Fibroblast of mammary gland (primary cell): ENCODE measurements at places on chromosomes 5 and 9.
A peak's percentile ranks its signal among the peaks of the same experiment; 100 is the strongest.

- DNase-seq: no peak
Measured at GRCh38 chr5:180291234-180291940, 496 bp downstream of the MAPK9 start.

GRCh38 chr9:94817291-94818177 is 91.0 kb downstream of the AOPEP start:
- DNase-seq: no peak

- DNase-seq: no peak
Measured at GRCh38 chr5:6632324-6632887, 438 bp downstream of the NSUN2 start.

GRCh38 chr5:81297531-81297930 is 3.9 kb upstream of the ZCCHC9 start:
- no peak for DNase-seq

- no peak for DNase-seq
Measured at GRCh38 chr9:135811801-135812200, 95.5 kb downstream of the CAMSAP1 start.

DNA sequence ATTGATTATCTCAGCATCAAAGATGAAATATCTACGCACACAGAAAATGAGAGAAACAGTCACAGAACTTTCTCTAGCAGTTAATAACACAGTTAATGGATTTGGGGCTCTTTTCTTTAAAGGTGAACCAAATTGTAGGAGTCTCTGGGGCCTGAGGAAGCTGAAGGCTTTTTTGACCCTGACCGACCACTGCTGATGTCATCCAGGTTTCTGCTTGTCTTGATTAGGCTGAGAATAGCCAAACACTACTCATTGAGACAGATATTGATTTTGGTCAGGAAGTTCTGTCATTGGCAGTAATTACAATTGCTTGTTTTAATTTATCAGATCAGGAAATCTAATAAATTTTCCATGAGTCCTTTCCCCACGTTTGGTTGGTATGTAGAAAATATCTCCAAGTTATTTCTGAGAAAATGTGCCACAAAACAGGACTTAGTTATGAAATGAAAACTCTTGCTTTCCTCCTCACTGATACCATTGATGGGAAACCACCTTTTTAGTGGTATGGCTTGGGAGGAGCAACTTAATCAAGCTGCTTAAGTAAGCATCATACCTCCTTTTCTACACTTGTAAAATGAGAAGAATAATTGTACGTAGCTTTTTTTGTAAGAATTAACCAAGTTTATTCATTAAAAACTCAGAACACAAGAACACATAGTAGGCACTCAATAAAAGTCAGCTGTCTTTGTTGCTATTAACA is 19.7 kb downstream of the CARTPT start:
- no peak for DNase-seq

GRCh38 chr9:83027153-83027891 is 35.6 kb downstream of the RASEF start:
- peak; percentile 88 for DNase-seq

- DNase-seq: no peak
Measured at GRCh38 chr5:32428426-32428825, 16.1 kb downstream of the ZFR start.

DNA sequence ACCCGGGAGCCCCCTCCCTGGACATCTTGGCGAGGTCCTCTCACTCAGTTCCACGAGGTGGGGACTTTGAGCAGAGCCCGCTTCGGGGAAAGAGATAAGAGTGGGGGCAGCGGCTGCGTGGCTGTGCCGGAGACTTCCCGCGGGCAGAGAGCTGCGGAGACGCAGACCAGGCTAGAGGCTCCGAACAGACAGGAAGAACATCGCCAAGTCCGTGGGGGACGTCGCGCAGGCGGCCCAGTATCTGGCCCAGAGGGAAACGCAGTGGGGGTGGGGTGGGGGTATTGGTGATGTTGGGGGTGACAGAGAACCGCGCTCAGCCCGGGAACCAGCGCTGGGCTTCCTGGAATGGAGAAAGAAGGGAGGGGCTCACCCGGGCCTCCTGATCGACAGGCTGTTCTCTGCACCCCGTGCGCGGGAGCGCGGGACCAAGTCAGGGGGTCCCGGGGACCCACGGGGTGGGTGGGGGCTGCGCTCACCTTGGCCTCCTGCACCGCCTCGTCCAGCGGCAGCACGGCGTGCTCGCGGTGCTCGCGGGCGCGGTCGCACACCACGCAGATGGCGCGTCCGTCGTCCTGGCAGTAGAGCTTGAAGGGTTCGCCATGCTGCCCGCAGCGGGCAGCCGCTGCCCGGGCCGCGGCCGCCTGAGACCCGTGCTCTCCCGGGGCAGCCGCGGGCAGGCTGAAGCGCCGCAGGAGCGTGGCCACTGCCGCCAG is 727 bp downstream of the TRIM7 start:
- DNase-seq: no peak

- peak; percentile 43 for DNase-seq
Measured at GRCh38 chr5:35876454-35876853, 19.8 kb downstream of the IL7R start.

GRCh38 chr9:133470427-133470924 is 8.4 kb downstream of the SLC2A6 start:
- no peak for DNase-seq
